ENCODE measurements at places on chromosomes 11 and 22. TPM values are rescaled to one million over a fixed set of nuclear protein-coding genes. Genes with fewer than 3 reads are reported as not detected.

DNA sequence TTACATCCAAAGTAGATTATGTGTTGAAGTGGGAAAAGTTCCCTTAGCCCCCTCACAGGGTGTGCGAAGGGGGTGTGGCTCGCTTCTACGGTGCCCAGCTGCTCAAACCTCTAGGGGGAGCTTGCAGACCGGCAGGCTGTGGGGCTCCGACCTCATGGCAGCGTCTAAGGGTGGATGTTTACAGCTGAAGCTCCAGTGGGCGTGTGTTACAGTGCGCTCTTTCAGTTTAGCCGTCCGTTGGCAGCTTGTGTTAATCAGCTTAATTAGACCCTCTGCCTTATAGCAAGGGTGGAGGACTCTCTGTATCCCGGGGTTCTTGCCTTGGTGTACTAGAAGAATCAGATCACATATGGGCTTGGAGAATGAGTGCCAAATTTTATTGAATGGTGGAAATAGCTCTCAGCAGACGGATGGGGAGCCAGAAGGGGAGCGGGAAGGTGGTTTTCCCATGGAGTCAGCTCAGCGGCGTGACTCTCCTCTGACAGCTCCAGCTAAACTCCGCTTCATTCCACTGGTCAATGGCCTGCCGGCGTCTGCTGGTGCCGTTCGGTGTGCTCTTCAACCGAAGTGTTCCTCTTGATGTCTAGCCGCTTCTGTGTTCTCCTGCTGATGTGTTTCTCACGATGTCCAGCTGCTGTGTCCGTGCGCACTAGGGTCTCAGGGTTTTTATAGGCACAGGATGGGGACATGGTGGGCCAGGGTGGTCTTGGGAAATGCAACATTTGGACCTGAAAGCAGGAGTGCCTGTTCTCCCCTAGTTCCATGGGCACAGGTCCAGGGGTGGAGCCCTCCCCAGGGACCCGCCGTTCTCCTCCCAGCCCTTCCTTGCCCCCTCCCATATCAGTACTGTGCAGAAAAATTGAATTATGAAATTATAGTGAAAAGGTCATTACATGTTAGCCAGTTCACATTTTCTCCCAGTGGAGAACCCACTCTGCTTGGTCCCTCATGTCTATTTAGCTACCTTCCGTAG is 28.6 kb upstream of the OR10G7 start:
- peak; percentile 75 for DNase-seq

DNA sequence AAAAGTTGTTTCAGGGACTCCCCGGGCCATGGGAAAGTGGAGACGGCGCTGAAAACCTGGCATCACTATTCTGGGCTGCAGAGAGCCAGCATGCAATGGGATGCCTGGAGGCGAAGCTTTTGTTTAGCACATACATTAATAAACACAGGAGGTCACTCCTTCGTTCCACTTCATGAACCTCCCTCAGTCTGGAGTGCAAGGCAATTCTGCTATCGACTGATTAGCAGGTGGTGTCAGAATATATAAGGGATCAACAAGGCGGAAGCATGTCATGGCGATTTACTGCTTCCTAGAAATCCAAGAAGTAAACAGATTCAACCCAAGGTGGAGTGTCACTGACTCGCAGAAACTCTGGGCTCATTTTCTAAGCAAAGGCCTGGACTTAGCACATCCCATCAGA is 45.4 kb upstream of the MN1 start:
- no peak for DNase-seq

- DNase-seq, result no peak
Measured at GRCh38 chr11:67436459-67437081, 912 bp downstream of the PTPRCAP start.

- peak; percentile 91 for DNase-seq
Measured at GRCh38 chr22:31292236-31292989, at the start of gene PIK3IP1. Gene PIK3IP1 (minus strand): TSS chr22:31292488. CDS start chr22:31292344, 144 bp downstream.

GRCh38 chr11:58301576-58301975 is 33.5 kb upstream of the OR10W1 start:
- no peak for DNase-seq

DNA sequence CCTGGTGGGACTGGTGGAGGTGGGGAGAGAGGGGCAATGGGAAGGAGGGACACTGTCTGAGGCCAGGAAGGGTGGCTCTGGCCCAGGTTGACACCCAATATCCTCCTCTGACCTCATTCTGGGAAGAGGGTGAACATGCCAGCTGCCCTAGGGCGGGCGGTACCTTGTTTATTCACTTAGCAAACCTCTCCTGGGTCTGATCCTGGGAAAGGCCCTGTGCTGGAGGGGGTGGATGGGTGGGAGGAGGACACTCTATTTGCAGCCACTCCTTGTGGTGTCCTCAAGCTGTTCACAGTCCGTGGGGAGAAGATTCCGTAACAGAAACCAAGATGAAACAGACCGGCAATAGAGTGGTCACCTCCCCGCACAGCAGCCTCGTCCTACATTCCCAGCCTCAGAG is 49.7 kb upstream of the EIF3D start:
- no peak for DNase-seq

DNA sequence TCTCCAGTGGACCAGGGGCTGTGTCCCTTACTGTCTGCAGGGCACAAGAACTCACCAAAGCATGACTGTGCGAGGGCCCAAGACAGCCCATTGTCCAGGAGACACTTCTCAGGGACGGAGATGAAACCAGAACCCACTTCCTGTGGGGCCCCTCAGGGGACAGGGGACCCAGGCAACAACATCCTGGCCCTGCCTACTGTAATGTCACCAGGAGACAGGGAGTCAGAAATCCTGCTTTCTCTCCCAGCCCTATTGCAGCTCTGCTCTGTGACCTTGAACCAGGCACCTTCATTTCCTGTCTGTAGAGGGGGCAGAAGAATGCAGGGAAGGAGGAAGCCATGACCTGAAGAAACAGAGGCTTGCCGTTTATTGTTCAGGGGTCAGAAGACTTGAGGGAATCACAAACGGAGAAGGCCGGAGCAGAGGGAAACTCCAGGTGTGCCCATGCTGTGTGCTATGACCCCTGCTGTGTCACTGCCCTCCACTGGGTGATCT is 98.0 kb downstream of the NAT10 start:
- DNase-seq, result no peak

GRCh38 chr11:70225681-70226177 is 22.6 kb downstream of the FADD start:
- DNase-seq, result no peak

The RFPL3 gene
- not detected for total RNA-seq

The NEFH gene
- 0.46 TPM for total RNA-seq

Data from upper lobe of right lung (tissue), 1 donor.